ENCODE measurements at places on chromosomes 7 and 10.

GRCh38 chr10:72026278-72027111 is 61.9 kb downstream of the SPOCK2 start:
- DNase-seq: no peak

DNA sequence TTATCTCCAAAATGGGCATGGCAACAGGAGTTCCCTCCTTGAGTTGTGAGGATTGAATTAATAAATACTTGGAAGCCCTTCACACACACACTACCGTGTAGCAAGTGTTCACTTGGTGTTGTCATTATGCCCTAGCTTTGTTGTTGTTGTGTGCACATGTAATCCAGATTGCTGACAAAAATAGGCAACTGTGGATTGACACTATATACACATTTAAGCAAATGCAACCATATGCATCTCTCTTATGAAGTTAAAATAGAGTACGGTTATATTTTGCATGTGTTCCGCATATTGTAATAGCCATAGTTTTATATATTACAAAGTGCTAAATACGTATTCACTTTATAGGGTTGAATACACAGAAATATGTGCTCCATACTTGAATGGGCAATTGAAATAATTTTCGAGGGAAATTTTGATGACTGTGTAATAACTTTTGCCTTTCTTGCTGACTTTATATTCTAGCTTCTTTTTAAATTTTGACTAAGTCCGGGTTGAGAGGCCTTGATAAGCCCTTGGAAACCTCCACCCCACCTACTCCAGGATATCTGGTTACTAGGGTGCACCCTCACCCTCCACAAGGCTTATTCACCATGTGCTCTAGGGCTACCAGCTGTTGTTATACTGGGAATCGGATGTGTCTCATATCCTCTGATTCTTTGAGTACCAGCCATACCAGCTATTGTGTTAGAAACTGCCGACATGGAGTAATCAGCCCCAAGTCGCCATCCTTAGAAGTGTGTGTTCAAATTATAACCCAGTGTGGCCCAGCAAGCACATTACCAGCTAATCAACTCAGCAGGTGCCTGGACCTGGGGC is 265.0 kb downstream of the CAMK1D start:
- DNase-seq: no peak

DNA sequence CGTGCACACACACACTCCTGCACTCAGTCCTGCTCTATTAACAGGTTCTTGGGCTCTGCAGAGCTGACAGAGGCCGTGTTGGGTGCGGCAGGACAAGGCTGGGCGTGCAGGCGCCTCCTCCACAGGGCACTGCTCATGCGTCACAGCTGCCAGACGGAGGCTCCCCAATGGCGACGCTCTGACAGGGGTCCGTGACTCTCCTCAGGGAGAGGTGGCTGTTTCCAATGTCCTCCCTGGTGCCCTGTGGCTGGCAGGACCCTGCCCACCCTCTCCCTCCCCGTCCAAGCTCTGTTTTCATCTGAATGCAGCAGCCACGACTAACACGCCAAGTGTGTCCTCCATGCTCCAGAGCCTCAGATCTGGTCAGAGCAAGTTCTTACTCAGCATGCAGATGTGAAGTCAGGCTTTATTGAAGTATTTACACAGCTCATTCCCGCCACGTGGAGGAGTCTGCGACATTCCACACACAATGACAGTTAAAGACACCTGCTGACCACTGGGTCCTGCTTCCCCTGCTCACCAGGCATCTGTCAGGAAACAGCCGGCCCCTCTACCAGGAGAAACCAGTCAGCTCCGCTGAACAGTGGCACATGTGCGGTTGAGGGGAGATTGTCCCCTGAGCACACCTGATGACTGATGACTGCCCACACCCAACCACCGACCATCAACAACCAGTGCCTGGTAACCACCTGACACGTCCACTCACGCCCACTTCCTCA is 116.7 kb downstream of the VIPR2 start:
- peak; percentile 6 for DNase-seq

GRCh38 chr10:74824900-74825370 is 1.5 kb upstream of the KAT6B start:
- DNase-seq: no peak

DNA sequence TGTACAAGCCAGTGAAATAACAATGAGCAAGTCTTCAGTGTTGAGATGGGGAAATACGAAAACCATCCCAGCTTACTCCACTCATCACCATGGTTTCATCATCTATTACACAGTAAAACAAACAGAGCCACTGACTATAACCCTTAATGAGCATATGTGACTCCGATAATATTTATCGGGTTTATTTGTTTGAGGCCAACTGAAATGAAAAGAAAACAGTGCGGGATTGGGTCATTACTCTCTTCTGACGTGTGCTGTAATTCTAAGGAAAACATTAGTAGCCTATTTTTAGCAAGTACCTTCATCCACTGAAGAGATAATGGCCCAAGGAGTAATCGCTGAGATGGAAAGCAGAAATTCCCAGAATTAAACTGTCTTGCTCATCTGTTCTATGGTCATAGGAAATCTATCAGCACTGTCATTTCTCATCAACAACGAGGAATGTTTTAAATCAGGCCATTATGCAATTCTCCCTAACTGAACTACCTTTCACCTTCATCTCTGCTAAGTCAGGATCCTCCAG is 716.5 kb downstream of the INHBA start:
- no peak for DNase-seq

- DNase-seq: no peak
Observed at GRCh38 chr10:82267014-82267413, 392.0 kb downstream of the NRG3 start.

DNA sequence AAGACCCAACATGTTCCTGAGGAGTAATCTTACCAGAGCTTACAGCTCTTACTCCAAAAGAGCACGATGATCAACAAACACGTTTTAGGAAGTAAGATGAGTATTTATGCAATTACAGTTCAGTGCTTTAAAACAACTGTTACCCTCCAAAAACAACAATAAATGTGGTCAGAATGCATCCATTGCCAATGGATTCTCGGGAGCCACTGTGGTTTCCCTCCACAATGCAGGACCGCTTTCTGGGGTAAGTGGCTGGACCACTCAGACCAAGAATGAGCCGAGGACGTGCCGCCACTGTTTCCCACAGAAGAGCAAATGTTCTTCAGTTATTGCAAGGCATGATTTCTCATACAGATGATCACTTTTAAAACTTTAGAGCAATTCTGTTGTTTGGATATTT is 232.3 kb upstream of the MKLN1 start:
- no peak for DNase-seq

DNA sequence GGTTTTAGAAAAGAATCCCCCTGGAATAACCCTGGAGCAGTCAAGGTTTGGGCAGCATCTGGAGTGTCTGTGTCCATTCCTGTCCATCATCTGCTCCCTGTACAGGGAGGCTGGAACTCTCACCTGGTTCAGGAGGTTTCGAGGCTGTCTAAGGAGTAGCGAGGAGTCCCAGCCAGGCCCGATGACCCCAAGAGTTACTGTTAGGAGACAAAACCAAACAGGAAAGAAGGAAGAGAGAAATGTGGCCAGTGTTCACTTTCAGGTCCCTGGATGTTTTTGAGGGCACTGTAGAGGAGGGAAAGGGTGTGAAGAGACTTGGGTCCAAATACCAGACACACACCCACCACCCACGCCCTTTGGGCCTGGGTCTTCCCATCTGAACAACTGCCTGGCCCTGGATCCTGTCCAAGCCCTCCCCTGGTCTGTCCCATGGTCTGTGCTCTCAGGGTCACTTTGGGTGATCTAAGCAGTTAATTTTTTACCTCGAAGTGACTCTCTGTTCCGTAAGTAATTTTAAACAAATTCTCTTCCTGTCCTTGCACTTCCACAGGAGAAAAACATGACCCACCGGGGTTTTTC is 117.1 kb downstream of the ZMIZ1 start:
- DNase-seq: no peak

DNA sequence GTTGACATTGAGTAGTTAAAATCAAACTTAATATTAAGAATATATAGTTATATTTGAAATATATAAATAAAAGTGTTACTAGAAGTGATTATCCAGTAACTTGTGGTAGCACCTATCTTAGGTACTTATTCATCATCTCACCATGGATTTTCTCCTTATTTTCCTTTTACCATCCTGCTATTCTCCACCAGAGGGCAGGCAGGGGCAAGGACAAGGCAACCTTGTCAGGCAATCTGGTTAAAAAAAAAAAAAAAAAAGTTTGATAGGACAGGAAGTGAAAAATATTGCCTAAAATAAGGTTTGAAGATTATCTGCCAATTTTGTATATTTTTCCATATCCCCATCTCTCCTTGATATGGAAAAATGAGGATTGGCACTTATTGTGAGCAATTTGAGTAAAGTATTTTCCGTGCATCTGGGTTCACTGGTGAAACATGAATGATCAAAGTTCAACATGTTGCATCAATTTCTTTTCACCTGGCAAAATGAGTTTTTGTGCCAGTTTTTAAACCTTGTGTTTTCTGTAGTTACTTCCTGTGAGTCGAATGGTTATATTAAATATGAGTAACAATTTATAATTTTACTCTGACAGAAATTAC is 256.7 kb downstream of the AGMO start:
- DNase-seq: no peak

DNA sequence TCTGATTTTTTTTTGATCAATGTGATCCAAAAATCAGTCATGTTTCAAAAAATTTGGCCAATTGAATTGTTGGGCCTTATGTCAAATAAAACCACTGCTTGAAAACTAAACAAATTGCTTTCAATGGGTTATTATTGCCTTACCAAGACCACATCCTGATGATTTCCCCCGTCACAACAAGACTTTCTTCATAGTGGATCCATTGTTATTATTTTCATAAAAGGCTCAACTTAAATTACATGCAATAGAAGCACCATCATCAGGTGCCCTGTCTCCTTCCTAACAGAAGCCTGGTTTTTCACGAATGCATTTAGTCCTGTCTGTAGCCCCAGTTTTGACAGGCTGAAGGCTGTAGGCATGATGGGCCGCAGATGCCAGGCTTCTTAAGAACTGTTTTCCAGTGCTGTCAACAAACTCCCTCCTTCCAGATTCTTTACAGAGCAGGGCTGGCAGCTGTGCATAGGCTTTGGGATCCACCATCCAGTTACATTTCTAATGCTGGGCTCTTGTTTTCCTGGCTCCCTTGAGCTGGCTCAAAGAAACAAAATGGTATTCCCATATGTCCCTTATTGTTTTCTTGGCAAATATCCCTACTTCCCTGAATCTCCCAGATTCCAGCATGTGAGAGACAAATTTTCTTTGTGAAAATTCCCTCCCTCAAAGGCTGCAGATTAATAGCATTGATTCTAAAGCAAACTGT is 302.0 kb downstream of the TWIST1 start:
- DNase-seq: no peak

- peak; percentile 38 for DNase-seq
Observed at GRCh38 chr7:29921404-29922010, 68.1 kb downstream of the SCRN1 start.

GRCh38 chr7:36614959-36615358 is 109.3 kb downstream of the AOAH start:
- no peak for DNase-seq

DNA sequence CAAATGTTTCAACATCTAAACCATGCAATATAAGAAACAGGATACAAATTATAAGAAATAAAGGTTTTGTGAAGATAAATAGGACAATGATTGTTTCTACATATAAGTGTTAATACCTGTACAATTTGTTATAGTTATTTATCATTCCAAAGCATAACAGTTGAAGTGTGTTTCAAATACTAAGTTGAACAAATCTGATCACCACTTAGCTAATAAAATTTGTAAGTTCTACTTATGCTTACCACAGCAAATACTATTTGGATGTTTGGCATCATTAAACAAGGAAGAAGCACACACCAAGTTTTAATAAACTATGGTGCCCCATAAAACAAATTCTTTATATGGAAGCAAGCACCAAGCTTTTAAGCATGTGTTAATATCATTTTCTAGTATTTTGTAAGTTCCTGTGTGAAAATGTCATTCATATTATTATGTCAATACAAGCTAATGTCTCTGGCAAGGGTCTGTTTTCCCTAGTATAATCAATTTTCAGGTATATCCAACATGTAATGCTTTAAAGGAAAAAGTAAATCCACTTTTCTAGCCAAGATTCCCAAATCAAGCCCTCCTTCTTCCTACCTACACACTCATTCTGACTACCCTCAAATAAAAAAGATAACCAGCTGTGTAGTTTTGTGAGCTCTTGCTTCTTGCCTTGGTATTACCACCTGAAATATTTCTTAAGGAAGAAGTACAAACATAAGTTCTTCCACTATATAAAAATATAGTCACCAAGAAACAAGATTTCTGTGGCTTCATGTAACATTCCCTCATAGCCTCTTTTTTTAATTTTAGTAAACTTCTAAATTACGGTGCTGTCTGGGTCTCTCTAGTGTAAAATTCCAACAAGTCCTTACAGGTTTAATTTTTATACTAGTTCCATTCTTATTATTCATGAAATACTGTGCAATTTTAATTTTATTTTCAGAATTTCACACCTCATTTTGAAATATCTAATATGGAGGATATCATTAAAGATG is 9.2 kb downstream of the SKAP2 start:
- peak; percentile 57 for DNase-seq

DNA sequence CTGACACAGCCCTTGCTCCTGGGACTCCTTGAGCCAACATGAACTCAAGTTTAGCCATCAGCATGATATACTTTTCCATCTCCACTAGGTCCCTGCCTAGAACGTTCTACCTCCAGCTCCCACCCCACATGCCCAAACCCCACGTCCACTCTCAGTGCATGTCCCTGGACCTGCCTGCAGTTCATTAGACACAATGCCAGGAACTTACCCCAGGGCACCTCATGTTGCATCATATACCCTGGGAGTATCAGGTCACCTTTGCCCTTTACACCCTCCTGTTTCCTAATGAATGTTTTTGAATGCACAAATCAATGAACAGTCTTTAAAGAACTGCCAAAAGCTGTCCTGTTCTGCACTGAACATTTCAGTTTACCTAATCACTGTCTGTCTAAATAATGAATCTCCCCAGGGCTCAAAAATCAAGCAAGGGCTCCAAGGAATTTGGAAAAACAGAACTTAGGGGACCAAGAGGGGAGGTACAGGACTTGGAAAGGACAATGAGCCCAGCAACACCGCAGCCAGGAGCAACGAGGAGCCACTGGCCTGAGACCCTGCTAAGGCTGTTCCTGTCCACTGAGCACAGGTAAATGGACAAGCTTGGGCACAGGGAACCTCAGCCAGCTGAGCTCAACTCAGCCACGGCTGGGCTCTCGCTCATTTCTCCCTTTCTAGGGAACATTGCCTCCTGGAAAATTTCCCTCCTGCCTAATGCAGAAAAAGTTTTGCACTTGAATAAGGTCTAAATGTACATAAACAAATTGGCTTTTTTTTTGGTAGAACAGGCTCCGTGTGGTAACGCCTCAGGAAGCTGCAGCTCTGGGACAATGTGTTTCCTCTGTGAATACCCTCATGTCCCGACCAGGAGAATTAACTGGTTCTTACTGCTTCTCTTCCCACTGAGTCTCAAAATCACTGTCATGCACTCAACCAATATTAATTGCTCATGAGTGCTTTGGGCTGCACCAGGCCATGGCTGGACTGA is 7.4 kb downstream of the MAT1A start:
- DNase-seq: no peak

DNA sequence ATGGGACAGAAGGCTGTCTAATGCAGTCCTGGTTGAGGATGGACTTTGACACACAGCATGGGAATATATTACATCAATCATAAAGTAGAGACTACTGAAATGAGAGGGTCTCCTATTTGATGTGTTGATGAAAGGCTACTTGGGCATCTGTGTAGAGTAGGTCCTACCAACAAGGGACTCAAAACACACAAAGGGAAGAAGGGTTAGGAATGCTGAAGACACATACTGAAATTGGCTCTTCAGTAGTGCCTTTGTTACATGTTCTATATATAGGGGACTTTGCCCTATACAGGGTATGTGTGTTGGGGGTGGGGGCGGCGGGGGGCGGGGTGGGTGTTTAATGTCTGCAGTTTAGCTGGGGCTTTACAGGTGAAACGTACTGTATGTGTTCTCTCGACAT is 7.7 kb downstream of the CUL1 start:
- no peak for DNase-seq

Measured in foreskin keratinocyte (primary cell).